Regular cardiac myocyte (primary cell): ENCODE measurements at places on chromosomes 1 and 21. TPM values are rescaled to one million over a fixed set of nuclear protein-coding genes. Genes with fewer than 3 reads are reported as not detected.

The SPATA45 gene
- 1.1 TPM in 1 of 2 replicates, not detected in the other for total RNA-seq

The FMO4 gene
- total RNA-seq, result 0.96 and 3.9 TPM in 2 replicates

The DIPK1A gene
- 20.1 and 27.9 TPM in 2 replicates for total RNA-seq

The SPRR2F gene
- not detected in 2 replicates for total RNA-seq

The BRINP3 gene
- not detected in 2 replicates for total RNA-seq

The DPT gene
- under 0.01 TPM in 1 of 2 replicates, not detected in the other for total RNA-seq

The MDM4 gene
- total RNA-seq, result 19.2 and 22.3 TPM in 2 replicates

The EVA1B gene
- total RNA-seq, result 126 and 177 TPM in 2 replicates

The S100A8 gene
- total RNA-seq, result not detected in 2 replicates

The OR6F1 gene
- not detected in 2 replicates for total RNA-seq

The FCGR1A gene
- 0.19 TPM in 1 of 2 replicates, not detected in the other for total RNA-seq

The CFAP74 gene
- not detected in 2 replicates for total RNA-seq

The CASZ1 gene
- under 0.01 and 0.56 TPM in 2 replicates for total RNA-seq

The CD53 gene
- not detected in 2 replicates for total RNA-seq

The CASQ2 gene
- under 0.01 and 1.4 TPM in 2 replicates for total RNA-seq

The C8A gene
- total RNA-seq, result not detected in 2 replicates

The CFHR3 gene
- total RNA-seq, result not detected in 2 replicates

The OR2T29 gene
- total RNA-seq, result not detected in 2 replicates

The NUF2 gene
- 2.3 and 32.4 TPM in 2 replicates for total RNA-seq

The NR1I3 gene
- not detected in 2 replicates for total RNA-seq

The LCA5L gene
- 1.4 and 1.5 TPM in 2 replicates for total RNA-seq

The UTS2 gene
- total RNA-seq, result 0.56 TPM in 1 of 2 replicates, not detected in the other

The SAMD11 gene
- 4.5 and 5.8 TPM in 2 replicates for total RNA-seq

The DCDC2B gene
- not detected in 2 replicates for total RNA-seq

The PM20D1 gene
- total RNA-seq, result under 0.01 TPM in 2 replicates

The AK4 gene
- 98.2 and 116 TPM in 2 replicates for total RNA-seq

The PPIAL4G gene
- total RNA-seq, result not detected in 2 replicates

The OR10K1 gene
- not detected in 2 replicates for total RNA-seq

The TAS1R1 gene
- not detected in 2 replicates for total RNA-seq

The SLC25A34 gene
- total RNA-seq, result 0.28 and 0.38 TPM in 2 replicates

The LCE6A gene
- total RNA-seq, result not detected in 2 replicates

The APOBEC4 gene
- total RNA-seq, result not detected in 2 replicates

The FAM163A gene
- under 0.01 TPM in 1 of 2 replicates, not detected in the other for total RNA-seq

The DMRTA2 gene
- total RNA-seq, result under 0.01 TPM in 1 of 2 replicates, not detected in the other

The TMEM50B gene
- 33.0 and 56.7 TPM in 2 replicates for total RNA-seq

The PRPF38A gene
- total RNA-seq, result 9.9 and 15.0 TPM in 2 replicates

The IL12RB2 gene
- total RNA-seq, result not detected in 2 replicates

The PTPN14 gene
- total RNA-seq, result 35.0 and 45.2 TPM in 2 replicates

The PATJ gene
- total RNA-seq, result 2.3 and 7.9 TPM in 2 replicates

The TRABD2B gene
- under 0.01 and 0.28 TPM in 2 replicates for total RNA-seq

The DNAI4 gene
- total RNA-seq, result 5.4 and 20.0 TPM in 2 replicates

The CD101 gene
- total RNA-seq, result under 0.01 TPM in 2 replicates

The NPHS2 gene
- not detected in 2 replicates for total RNA-seq

The TRIM46 gene
- total RNA-seq, result 1.5 and 2.5 TPM in 2 replicates
